ENCODE measurements at places on chromosomes 11 and 22.

DNA sequence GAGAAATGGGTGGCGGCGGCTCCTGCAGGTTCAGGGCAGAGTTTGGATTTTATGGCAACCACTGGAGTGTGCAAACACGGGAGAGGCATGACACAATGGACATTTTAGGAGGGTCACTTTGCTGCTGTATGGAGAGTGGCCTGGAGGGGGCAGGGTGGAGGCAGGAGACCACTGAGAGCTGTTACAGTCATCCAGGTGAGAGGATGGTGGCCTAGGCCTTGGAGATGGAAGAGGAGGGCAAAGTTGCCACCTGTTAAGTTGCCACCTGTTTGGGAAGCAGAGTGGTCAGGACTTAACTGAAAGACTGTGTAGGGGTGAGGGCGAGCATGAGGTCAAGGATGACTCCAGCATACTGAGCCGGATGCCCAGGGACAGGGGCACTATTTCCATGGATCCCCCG lies 2.3 kb upstream of the RAD9A start:
- DNase-seq, result no peak

GRCh38 chr11:77107950-77108349 lies 5.3 kb downstream of the OMP start:
- DNase-seq, result no peak

GRCh38 chr22:37178350-37179125 lies 9.5 kb downstream of the C1QTNF6 start:
- no peak for DNase-seq

GRCh38 chr11:1034456-1035295 lies 1.8 kb downstream of the MUC6 start:
- no peak for DNase-seq

DNA sequence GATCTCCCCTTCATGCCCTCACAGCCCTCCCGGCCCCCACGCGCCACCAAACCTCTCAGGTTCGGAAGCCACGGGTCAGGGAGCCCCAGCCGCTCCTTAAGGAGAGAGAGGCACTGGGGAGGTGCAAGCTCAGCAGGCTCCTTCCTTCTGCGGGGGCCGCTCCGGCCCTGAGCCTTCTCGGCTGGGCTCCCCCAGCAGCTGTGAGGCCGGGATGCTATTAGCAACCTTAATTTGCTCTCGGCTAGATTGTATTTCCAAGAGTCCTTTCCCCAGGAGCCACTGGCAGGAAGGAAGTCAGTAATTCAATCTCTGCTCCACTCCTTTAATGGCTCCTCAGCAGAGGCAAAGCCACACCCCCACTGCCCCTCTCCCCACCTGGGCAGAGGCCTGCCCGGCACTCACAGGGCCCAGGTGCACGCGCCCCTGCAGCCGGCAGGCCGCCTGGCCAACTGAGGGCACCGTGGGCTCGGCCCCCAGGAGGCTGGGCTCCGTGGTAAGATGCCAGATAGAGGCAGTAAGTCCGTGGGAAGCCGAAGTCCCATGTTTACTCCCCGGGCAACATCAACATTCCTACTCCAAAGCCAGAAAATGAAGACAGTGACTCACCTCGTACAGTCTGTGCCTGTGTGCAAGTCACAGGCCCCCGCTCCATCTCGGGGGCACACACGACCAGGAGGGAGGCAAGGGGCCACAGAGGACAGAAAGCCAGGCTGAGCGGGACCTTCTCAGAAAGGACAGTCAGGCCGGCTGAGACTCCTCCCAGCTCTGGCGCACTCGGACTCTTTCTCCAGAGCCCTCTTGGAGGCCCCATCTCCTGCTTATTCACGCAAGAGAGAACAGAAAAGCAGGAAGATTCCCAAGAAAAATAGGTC lies 5.2 kb downstream of the IGSF9B start:
- DNase-seq, result no peak

- no peak for DNase-seq
These were observed at the start of gene ADORA2A for GRCh38 chr22:24427500-24428164. Gene ADORA2A (plus strand): TSS chr22:24427599. CDS start chr22:24433405, 5,806 bp downstream.

DNA sequence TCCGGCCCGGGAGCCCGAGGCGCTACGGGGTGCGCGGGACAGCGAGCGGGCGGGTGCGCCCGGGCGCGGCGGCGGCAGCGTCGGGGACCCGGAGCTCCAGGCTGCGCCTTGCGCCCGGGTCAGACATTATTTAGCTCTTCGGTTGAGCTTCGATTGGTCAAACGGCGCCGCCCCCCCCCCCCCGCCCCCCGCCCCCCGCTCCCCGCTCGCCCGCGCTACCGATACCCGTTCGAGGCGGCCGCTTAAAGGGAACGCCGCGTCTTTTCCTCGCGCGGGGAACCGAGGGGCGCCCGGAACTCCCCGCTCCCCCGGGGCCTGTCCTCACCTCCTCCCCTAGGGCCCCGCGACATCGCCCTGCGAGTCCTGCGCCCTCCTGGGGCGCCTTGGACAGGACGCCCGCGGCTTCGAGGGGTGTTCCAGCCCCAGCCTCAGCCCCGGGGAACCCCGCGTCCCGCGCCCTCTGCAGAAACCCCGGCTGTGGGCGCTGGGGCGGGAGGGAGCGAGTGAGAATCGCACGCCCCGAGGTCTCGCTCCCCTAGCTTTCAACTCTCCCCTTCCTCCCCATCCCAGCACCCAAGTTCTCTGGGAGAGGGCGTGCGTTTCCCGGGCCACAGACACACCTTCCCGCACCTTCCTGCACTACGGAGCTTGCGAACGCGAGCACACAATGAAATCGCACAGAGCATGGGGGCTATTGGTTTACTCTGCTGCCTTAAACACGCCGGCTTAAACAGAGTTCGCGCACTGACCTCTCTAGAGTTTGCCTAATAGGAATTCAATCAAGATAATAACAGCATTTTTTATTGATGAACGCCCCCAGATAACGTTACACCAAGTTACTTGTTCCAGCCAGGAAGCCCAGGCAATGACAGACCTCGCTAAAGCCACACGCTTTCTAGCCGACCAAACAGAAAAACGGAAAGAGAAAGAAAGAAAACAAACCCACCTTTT lies at the start of gene BDNF:
Gene BDNF, minus strand, starts transcription at position 105 of the 951 bp plus-strand sequence. CDS start 41,891 bp downstream, outside the sequence.
- peak; percentile 70 for DNase-seq

DNA sequence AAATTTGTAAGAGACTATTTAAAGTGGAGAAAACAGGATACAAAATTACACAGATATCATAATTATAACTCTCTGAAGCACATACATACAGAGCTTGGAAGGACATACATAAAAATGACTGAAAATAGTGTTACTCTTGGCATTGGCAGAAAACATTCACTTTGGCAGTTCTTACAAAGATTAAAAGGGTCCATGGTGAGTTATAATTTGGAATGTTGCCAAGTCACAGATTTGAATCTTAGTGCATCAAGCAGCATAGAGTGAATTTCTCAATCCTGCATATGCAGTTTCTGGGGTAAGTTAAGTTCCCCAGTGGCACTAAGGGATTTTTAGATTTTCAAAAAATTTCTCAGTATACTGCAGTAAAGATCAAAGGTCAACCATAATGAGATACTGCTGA lies 115.9 kb downstream of the CCDC81 start:
- no peak for DNase-seq

GRCh38 chr11:48005136-48005535 lies 24.8 kb downstream of the PTPRJ start:
- no peak for DNase-seq

DNA sequence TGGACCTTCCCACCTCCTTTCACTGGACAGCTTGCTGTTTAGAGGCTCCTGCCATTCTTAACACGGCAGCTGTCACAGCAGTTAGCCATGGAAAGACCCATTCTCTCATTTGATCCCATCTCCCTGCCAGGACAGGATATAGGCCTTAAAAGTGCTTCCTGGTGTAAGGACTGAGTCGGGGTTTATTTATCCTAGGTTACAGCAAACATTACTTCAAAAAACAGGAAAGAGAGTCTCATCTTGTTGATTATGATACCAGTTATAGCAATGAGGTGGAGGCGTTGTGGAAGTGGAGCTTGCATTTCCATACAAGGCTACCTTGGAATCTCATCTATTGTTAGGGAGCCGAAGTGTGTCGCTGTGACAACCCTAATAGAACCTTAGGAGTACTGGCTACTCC lies 17.4 kb upstream of the ETS1 start:
- no peak for DNase-seq

- no peak for DNase-seq
These were observed 76.9 kb downstream of the DKK3 start for GRCh38 chr11:11931461-11932055.

DNA sequence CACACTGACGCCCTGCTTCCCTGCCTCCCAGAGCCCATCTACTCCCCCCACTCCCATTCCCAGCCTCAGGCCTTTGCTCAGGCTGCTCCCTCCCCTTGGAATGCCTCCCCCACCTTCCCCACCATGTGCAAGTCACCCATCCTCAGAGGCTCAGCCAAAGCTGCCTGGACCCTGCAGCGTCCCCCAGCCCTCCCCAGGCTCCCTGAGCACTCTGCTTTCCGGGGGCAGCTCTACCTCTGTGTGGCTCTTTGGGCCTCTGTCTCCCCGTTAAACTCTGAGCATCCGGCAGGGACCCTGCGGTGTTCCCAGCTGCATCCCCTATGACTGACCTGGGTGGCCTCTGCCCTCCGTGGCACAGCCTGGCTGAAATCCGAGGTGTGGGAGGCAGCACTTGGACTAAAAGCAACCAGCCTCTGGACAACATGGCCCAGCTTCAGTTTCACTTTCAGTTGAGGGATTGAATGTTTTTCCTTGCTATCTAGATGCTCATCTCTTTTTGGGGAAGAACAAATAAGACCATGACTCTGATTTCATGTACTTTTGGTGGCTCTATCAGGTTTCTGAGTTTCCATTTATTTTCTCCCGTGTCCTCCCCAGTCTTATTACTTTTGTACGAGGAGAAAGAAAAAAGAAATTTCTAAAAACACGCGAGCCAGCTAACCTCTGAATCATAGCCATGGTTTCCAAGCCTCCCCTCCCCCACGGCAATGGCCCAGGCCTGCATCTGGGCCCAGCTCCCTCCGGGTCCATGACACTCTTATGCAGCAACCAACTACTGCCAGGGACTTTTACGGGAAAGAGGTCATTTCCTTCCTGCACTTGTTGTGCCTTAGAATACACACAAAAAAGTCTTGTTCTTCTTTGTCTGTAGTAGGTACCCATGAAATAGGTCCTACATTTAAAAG lies 3.8 kb downstream of the APOL3 start:
- DNase-seq, result no peak

GRCh38 chr11:2325123-2325522 lies 23.3 kb downstream of the TSPAN32 start:
- DNase-seq, result peak; percentile 40

Data from left forelimb (tissue), 1 donor.